ENCODE measurements at places on chromosomes 2 and 18.
A peak's percentile ranks its signal among the peaks of the same experiment; 100 is the strongest.

DNA sequence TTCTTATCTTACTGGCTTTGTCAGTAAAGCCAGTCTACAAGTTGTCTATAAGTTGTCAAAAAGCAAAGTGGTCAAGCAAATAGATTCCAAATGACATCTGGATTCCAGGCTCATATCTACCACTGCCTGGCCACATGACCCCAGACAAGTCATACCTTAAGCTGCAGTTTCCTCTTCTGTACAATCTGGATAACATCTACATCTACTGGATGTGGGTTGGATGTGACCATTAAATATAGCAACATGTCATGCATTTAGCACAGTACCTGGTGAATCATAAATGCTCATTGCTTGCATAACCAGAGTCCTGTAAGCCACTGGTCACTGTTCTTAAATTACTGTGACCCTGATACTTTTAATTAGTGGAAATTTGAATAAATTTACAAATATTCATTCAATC is 16.8 kb downstream of the COBLL1 start:
- no peak for DNase-seq

DNA sequence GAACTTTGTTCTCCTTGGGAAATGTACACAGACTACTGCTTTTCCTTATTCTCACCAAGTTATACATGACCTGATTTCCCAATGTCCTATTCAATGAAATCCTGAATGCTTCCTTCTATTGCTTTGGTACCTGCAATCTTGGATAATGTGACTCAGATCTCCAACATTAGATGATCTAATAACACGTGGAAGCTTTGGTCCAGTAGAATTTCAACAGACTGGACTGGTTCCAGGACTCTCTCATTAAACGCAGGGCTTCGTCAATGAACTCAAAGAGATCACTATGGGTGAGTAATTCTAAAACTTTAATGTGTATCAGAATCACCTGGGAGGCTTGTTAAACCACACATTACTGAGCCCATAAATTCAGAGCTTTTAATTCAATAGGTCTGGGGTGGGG is 413.6 kb upstream of the KCNH7 start:
- no peak for DNase-seq

DNA sequence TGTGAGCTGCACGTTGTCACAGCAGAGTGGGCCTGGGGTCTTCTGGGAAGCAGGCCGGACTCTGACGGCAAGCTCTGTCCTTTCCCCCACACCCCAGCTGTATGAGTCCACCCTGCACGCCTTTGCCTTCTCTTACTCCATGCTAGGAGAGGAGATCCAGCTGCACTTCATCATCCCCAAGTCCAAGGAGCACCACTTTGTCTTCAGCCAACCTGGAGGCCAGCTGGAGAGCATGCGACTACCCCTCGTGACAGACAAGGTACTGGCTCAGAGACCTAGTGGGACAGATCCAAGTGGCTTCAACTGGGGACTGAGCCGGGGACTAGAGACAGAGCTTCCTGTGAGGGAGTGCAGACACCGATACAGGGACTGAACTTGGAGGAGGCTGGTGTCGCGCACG is 40.1 kb downstream of the NTSR2 start:
- no peak for DNase-seq

- DNase-seq, result no peak
Measured at GRCh38 chr2:143482771-143483170, 353.6 kb downstream of the ARHGAP15 start.

DNA sequence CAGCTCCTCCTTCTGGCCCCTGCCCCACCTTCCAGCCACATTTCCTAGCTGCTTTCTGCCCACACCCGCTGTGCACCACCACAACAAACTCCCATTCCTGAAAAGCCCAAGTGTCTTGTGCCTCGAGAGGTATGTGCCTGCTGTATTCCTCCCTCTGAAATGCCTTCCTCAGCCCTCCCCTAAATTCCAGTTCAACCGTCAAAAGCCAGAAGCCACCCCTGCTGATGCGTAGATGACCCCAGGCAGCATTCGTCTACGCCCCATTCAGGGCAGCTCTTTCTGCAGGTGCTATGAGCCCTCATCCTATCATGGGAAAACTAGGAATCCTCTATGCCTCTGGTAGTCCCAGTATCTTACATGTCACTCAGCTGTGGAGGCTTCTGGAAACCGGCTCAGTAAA is 71.7 kb downstream of the DNMT3A start:
- no peak for DNase-seq

DNA sequence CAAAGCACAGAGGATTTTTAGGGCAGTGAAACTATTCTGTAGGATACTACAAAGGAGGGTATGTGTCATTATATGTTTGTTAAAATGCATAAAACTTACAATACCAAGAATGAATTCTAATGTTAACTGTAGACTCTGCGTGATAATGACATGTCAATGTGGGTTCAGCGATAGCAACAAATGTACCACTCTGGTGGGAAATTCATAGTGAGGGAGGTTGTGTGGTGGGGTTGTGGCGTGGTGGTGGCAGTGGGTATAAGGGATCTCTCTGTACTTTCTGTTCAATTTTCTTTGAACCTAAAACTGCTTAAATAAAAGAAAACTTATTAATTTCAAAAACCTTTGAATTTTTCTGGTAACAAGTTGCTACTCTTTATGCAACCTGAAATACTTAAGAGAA is 99.3 kb upstream of the SLC38A11 start:
- peak; percentile 10 for DNase-seq

GRCh38 chr2:40431600-40431955 is 20.3 kb downstream of the SLC8A1 start:
- DNase-seq, result no peak

GRCh38 chr2:186695081-186695756 is 1.4 kb downstream of the FAM171B start:
- no peak for DNase-seq

GRCh38 chr2:74503506-74504475 is 3.7 kb downstream of the PCGF1 start:
- no peak for DNase-seq

DNA sequence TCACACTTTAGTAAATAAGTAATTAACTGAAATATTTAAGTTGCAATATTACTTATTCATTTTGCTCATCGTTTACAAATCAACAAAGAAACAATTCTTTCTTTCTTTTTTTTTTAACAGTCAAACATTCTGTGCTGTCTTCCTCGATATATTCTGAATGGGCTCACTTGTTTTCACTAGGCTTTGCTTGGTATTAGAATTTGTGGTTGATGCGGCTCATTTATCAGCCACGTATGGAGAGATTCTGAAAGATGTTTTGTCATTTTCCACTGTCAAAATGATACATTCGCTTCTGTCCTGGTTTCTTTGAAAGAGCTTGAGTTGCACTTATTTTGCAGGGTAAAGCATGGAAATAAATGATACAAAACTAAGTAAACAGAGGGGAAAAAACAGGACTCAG is 323.7 kb downstream of the LRRTM1 start:
- no peak for DNase-seq

- DNase-seq, result peak; percentile 69
Measured at GRCh38 chr2:39492095-39492590, 55.1 kb upstream of the MAP4K3 start.

DNA sequence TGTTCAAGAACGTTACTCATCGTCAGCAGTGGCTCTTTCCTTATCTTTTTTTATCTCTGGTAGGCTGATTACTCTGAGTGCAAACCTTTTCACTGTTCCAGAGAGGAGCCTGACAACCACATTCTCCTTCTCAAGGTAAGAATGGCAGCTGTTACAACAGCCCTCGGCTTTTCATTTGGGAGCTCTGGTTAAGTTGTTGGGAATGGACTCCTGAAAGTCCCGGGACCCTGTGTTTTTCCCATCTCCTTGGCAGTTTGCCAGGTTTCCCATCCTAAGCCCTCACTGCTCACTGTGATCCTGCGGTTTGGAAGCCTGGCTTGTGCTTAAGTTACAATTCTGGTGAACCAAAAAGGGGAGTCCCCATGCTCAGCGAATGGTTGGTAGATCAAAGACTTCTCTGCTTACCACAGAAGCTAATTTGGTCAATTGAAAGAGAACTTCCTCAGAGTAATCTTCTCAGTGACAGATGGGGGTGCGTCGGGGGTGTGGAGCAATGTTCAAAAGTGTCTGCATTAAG is 122.3 kb downstream of the LYPD6B start:
- peak; percentile 74 for DNase-seq

- DNase-seq, result peak; percentile 71
Measured at GRCh38 chr18:59308248-59308937, 10.1 kb downstream of the CPLX4 start.

DNA sequence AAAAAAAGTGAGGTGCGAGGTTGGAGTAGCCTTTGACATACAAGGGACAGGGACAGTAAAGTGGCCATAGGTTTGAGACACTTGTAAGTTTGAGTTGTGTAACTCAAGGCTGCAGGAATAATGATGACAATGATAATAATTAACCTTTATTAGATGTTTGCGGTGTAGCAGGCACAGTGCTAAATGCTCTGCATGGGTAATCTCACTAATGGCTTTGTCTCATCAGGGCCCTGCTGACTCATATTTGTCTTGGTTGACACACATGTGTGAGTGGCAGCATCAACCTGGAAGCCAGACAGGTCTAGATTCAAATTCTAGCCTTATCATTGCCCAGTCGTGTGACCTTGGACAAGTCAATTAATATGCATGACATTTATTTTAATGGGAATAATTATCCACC is 126.2 kb downstream of the FSHR start:
- no peak for DNase-seq

GRCh38 chr18:13229001-13229671 is 10.6 kb downstream of the LDLRAD4 start:
- DNase-seq, result no peak

- DNase-seq, result no peak
Measured at GRCh38 chr2:46802665-46803546, 112.7 kb downstream of the MCFD2 start.

GRCh38 chr2:195535911-195536522 is 121.0 kb upstream of the SLC39A10 start:
- peak; percentile 90 for DNase-seq

DNA sequence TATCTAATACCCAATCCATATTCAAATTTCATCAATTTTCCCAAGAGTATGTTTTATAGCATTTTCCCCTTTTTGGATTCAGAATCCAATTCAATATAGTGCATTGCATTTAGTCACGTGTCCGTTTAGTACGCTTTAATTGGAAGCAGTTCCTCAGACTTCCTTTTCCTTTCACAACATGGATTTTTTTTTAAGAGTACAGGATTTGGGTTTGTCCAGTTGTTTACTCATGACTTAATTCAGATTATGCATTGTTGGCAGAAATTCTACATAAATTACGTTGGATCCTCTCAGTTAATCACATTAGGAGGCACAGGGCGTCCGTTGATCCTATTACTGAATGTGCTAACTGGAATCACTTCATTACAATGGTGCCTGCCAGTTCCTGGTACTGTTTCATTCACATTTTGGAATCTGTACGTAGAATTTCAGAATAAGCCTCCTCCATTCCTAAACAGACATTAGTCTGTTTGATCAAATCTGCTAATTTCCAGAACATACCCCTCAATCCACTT is 70.0 kb upstream of the ATIC start:
- DNase-seq, result no peak

DNA sequence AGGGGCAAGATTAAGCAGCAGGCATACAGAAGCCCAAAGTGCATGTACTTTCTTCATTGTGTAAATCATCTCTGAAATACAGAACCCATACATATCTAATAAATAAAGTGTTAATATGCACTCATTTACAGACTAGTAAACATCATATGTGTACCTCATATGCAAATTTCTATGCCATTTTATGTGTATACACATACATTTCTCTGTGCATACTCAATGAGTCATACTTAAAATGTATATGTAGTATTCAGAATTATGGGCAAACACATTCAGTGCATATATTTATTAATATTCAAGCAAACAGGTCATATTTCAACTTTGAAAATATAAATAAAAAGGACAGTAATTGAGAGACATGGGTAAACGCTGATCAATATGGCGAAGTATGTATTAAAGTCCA is 50.5 kb downstream of the TFPI start:
- no peak for DNase-seq

GRCh38 chr2:3142210-3142609 is 235.4 kb downstream of the EIPR1 start:
- no peak for DNase-seq

- no peak for DNase-seq
Measured at GRCh38 chr18:56332371-56332770, 306.0 kb downstream of the TXNL1 start.

DNA sequence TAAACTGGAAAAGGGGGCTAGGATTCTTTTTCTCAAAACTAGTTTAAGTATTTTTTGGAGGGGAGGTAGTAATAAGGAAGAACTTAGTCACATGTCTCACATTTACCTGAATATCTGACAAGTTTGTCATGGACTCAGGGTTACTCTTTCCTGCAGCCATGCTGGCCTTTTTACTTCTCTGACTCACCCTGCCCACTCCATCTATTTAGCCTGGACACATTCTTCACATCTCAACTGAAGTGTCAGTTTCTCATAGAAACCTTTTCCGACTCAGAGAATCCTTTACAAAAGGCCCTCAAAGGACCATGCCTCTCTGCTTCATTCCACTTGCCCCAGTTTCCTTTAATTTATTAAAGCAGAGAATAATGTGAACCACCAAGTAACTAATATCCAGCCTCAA is 42.6 kb downstream of the SCN7A start:
- DNase-seq, result no peak

DNA sequence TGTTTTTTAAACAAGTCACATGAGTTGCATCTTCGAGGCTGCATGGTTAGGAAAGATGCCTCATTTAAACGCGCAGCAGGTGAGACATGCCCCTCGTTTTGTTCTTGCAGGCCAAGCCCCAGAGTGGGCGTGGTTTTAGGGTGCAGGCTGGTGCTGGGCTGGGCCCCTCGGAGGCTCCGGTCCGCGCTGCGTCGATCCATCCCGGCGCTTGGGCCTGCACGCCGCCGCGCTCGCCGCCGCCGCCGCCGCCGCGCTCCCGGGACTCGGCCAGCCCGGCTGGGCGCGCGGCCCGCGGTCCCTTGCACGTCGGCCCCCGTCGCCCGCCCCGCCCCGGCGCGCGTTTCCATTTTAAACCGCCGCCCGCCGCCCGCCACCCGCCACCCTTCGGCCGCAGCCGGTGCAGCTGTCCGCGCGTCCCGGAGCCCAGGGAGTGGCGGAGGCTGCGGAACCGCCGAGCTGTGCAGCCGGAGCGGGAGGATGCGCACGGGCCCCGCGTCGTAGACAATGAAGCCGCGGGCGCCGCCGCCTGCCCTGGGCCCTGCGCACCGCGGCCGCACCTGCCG is 175.5 kb downstream of the AGAP1 start:
- DNase-seq, result peak; percentile 37

- no peak for DNase-seq
Measured at GRCh38 chr2:39834426-39834825, 55.4 kb upstream of the THUMPD2 start.

GRCh38 chr18:4020026-4020425 is 435.1 kb downstream of the DLGAP1 start:
- no peak for DNase-seq

DNA sequence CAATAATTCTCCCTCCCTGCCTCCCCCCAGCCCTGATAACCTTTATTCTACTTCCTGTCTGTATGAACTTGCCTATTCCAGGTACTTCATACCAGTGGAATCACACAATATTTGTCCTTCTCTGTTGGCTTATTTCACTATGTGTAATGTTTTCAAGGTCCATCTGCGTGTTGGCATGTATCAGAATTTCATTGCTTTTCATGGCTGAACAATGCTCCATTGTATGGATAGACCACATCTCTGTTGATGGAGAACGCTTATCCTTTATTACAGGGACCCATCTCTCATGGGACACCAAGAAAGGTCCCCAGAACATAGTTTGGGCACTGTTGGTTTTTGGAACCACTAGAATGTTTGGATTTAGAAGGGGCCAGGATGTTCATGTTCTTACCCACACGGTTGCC is 40.2 kb downstream of the ATOH8 start:
- no peak for DNase-seq

- DNase-seq, result no peak
Measured at GRCh38 chr18:8895987-8896619, 190.7 kb downstream of the MTCL1 start.

GRCh38 chr18:448116-448790 is 52.2 kb downstream of the COLEC12 start:
- DNase-seq, result no peak
